ENCODE measurements at places on chromosomes 3 and 15. TPM values are rescaled to one million over a fixed set of nuclear protein-coding genes. Genes with fewer than 3 reads are reported as not detected.

GRCh38 chr15:63945838-63946298 is 100.4 kb downstream of the DAPK2 start:
- no peak for DNase-seq

DNA sequence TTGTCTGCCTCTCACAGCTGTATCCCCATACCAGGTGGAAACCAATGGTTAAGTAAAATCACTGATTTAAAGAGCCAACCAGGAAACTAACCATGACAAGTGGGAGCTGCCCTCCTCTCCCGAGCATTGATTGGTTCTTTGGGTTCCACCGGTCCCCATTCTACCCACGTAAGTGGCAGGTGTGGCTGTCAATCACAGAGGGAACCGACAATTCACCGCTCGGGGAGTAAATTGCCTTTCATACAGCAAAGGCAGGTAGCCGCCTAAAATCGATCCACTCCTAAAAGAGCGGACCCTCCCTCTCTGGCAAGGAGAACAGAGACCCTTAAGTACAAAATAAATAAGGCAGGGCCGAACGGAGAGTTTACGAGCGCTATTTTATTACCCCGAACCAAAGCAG is 1.2 kb downstream of the ERC2 start:
- DNase-seq, result peak; percentile 68

DNA sequence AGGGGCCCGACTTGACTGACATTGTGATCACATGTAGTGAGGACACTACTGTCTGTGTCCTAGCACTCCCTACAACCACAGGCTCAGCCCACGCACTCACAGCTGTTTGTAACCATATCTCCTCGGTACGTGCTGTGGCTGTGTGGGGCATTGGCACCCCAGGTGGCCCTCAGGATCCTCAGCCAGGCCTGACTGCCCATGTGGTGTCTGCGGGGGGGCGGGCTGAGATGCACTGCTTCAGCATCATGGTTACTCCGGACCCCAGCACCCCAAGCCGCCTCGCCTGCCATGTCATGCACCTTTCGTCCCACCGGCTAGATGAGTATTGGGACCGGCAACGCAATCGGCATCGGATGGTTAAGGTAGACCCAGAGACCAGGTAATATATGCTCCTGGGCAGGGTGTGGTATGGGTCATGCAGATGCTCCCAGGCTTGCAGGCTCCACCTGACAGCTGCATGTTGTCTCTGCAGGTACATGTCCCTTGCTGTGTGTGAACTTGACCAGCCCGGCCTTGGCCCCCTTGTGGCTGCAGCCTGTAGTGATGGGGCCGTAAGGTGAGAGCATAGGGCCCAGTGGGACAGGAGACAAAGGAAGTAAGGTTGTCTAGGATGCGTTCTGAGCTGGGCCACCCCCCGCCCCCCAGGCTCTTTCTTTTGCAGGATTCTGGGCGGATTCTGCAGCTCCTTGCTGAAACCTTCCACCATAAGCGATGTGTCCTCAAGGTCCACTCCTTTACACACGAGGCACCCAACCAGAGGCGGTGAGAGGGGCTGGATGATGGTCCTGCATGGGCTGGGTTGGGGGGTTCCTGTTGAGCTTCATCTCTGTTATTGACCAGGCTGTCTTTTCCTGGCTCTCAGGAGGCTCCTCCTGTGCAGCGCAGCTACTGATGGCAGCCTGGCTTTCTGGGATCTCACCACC is 4.4 kb downstream of the DALRD3 start:
- no peak for DNase-seq

DNA sequence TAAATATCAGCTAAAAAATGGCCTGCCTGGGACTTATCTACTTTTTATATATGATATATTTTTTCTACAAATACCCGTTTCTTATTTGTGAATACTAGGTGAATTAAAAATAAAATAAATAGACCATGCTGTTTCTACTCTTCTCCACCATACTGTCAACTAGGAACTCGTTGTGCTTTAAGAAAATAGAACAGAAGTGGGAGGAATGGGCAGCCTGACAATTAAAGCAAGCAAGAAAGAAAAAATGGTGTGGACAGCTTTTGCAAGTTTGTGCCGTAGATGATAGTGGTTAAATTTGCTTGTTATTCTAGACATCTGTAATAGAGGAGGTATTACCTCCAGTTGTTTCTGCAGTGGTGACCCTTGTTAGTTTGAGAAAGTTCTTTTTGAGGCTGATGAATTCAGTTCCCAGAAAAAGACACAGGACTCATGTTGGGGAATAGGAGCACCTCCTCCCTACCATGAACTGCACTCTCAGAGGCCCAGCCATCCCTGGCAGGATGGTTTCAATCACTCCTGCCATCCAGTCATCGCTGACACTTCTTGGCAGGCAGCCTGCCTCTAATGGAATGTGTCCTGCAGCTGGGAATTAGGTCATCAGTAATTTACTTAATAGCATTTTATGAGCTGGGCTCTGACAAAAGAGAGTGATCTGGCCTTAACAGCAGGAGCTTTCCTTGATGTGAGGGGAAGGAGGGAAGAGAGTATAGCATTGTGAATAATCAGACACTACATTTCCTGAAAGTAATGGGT is 105.0 kb upstream of the GAP43 start:
- peak; percentile 90 for DNase-seq

DNA sequence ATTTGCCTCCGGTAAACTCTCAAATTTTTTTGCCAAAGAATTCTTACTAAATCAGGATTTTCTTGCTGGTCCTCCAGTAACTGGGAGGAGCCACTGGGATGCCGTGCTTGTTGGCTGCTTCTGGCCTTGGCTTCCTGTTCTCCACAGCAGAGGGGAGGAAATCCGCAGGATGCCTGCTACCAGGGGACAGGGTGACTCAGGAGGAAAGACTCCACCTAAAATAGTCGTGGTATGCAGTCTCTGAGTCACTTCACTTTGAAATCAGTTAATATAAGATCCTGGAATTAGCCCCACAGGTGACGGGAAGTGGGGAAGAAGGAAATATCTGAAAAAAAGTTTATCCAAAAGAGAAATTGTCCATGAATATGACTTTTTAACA is 6.5 kb upstream of the TM4SF18 start:
- DNase-seq, result peak; percentile 78

GRCh38 chr3:16908016-16908807 is 23.5 kb downstream of the PLCL2 start:
- no peak for DNase-seq

GRCh38 chr3:105157766-105158085 is 209.0 kb upstream of the ALCAM start:
- DNase-seq, result no peak

FBXL22 gene
- total RNA-seq, result 42.4 TPM

GOLGA6L4 gene
- total RNA-seq, result 0.50 TPM
